ENCODE measurements at places on chromosomes 11 and 22. TPM values are rescaled to one million over a fixed set of nuclear protein-coding genes. Genes with fewer than 3 reads are reported as not detected.

DEFB131B gene
- total RNA-seq = not detected

MARK2 gene
- total RNA-seq = 41.7 TPM

- DNase-seq = no peak
Observed at GRCh38 chr11:69603111-69603836, 37.7 kb upstream of the CCND1 start.

OR4D5 gene
- total RNA-seq = not detected

GRCh38 chr11:33564856-33565453 lies 135.7 kb downstream of the C11orf91 start:
- DNase-seq = no peak

DNA sequence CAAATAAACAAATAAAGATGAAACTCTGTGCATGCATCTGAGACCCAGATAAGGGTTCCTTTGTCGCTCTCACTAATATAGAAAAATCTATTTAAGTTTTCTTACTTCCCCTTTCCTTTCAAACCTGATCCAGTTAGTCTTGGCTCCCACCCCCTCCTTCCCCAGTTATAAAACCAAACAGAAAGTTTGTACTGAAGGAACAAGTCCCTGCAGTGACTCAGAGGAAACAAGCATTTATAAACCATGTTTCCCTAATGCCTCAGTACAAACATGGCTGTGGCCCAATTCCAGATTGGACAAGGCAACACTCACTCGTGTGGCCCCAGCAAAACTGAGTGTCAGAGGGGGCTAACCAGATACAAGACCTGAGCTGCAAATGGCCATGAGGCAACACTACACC lies 65.5 kb upstream of the ARHGAP20 start:
- no peak for DNase-seq

DNA sequence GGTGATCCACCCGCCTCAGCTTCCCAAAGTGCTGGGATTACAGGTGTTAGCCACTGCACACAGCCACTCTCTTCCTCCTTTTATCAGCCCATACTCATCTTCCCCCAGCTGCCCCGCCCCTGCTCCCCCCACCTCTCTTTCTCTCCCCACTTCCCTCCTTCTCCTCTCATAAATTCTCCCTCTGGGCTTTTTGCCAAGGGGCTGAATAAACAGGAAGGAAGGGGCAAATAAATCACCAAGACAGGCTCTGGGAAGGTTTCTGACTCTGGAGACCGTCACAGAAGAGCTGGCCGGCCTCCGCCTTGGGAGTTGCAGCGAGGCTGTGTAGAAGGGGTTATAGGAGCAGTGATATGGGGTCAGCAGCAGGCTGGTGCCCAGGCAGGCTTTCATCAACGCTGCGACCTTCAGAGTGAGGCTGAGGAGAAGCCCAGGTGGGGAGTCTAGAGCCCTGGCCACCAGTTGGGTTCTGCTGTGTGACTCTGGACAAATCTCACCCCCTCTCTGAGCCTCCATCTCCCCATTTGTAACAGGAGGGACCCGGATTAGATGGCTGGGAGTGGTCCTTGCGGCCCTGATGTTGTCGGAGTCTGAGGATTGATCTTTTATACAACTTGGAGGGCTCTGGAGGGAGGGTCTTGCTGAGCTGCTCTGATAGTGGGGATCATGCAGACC lies 62.6 kb upstream of the RASD2 start:
- no peak for DNase-seq

DNA sequence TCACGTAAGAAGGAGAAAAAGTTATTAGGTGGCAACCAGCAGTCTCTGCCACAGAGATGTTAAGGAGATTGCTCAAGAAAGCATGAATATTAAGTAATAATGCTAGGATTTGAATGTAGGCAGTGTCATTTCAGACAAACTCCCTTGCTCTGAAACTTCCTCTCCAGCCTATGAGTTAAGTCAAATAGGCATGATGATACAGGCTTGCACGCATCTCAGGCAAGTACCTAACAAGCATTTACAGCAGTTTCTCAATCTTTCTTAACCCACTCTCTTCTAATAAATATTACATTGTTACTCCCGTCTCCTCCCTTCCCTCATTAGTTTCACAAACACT lies 72.7 kb downstream of the RAB38 start:
- no peak for DNase-seq

- DNase-seq = no peak
Observed at GRCh38 chr11:112339566-112339965, 78.9 kb upstream of the PLET1 start.

- DNase-seq = no peak
Observed at GRCh38 chr11:48123934-48124755, 92.5 kb upstream of the OR4B1 start.

DNA sequence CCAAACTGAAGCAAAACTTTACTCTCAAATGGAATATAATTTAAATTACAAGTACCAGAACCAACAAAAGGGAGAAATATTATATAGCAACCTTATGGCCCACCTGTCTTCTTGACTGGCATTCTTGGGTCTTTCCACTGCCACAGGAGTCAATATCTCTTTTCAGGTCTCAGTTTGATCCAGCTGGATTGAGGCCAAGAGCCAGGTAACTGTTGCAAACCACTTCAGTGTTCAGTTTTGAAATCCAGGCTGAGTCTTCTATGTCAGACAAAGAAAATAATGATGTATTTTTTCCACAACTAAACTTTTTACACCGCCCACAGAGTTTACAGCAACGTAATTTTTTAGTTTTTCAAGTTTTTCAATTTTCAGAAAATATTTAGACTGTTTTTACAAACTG lies 648 bp downstream of the DLG2 start:
- DNase-seq = peak; percentile 61

KCNE3 gene
- total RNA-seq = 15.5 TPM

LIF gene
- 16.9 TPM for total RNA-seq

OR8D1 gene
- not detected for total RNA-seq

RPLP2 gene
- 586 TPM for total RNA-seq

DNA sequence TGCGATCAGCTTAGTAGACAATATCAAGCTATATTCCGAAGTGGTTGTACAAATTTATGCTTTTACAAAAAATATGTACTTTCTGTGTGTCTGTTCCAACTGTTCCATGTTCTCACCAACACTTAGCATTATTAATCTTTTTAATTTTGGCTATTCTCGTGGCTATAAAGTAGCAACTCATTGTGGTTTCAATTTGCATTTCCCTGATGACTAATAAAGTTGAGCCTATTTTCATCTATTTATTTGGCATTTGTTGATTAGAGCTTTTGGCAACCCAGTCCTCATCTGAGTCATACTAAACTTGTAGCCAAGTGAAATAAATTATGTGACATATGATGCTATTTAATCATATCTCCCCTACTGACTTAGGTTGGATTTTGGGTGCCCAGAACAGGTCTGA lies 115.9 kb downstream of the FBXO7 start:
- no peak for DNase-seq

All from upper lobe of left lung (tissue), 6 donors.